Left cardiac atrium (tissue), 4 donors: ENCODE measurements at places on chromosomes 13 and 19. TPM values are rescaled to one million over a fixed set of nuclear protein-coding genes. Genes with fewer than 3 reads are reported as not detected.
A peak's percentile ranks its signal among the peaks of the same experiment; 100 is the strongest.

Gene SERPINE3
- total RNA-seq = not detected

- no peak for DNase-seq
These were observed 13.2 kb upstream of the FBXO27 start for GRCh38 chr19:39045506-39045905.

DNA sequence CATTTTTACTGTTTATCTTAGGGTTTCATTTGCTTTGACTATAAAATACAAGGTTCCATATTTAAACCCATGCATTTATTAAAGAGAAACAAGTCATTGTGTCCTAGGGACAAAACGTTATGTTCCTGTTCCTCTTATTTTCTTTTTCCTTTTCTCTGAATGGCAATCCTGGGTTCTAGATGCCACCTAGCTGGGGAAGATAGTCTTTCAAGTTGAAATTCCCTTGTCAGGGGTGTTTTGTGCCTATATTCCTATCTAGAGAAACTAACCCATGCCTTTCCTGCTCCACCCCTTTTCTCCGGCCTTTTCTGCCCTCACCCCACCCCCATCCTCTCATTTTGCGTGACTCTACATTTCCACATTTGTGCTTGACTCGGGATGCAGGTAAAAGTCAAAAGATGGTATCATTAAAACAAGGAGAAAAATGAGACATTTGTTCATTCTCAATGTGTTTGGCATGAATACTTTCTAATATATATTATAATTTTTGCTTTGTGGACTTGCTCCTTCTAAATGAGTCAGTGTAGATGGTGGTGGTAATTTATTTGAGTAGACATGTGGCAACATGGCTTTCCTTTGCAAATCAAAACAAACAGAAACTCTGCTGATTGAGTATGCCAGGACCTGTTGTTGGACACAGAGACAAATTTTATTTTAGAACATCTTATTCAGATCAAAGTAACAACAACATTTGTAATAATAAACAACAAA lies 26.8 kb upstream of the STARD13 start:
- no peak for DNase-seq

GRCh38 chr13:30837227-30838159 lies 68.6 kb upstream of the MEDAG start:
- DNase-seq = no peak

DNA sequence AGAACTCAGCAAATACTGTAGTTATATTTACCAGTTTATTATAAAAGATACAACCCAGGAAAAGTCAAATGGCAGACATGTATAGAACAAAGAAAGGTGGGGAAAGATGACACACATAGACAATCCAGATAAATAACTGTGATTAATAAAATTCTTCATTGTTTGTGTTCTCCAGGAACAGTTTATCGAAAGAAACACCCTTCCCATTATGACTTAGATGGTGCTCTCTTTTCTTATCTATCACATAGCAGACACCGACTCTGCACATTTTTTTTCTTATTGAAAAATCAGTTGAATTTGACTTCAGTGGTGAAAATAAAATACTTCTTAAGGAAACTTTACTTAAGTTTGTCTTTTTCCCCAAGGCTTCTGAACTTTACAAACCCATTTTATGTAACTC lies 6.2 kb downstream of the ZNF708 start:
- DNase-seq = no peak

DNA sequence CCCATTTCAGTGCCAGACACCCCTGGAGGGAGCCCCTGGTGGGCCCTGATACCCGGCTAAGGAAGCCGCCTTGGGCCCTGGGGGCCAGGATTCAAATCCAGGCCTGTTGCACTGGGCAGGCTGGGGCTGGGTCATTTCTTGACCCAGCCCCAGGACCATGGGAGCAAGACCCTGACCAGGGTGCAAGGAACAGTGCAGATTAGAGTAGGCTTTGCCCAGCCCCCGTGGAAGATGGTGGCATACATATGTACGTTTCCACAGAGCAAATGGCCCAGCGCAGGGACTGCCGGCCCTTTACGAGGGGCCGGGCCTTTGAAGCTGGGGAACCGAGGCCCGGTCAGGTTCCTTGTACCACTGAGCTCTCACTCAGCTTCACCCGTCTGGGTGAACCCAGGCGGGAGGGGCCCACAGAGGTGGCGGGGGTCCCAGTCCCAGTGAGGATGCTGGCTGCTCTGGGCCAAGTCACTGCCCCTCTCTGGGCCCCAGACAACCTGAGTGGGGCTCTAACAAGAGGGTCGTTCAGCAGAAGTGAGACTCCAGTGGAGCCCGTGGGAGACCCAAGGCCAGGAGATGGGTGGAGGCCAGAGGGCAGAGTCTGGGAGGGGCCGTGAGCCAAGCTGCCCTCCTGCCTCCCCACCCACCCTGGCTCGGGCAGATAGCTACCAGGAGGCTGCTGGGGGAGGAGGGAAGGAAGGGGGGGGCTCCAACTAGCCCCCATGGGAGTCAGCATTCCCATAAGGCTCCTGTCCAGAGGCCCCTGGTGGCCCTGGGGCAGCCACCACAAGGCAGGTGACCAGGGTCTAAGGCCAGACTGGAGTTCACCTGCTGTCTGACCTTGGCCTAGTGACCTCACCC lies 2.7 kb downstream of the MKNK2 start:
- no peak for DNase-seq

DNA sequence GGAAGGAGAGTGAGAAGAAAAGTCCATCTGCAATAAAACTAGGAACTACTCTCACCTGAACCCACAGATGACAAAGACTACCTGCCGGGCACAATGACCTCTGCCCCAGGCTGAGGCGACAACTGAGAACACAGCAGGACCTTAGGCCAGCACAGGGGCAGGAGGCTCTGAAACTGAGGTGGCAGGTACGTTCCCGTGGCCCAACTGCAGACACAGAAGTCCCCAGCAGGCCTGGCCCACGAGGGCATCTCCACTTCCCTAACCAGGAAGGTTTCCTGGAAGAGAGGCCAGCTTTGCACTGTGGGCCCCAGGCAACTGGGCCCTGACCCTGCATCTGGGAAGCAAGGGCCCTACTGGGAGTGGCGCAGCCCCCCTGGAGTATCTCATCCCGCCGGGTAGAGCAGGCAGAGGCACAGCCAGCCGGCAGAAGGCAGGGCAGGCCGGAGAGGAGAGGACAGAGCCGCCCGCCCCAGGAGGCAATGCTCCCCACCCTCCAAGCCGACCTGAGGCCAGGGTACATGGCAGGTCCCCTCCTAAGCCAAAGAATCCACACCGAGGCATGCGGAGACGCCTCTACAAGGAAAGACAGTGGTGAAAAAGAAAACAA lies 32.7 kb downstream of the STK24 start:
- DNase-seq = no peak

Gene ZNF470
- 3.4 TPM for total RNA-seq

DNA sequence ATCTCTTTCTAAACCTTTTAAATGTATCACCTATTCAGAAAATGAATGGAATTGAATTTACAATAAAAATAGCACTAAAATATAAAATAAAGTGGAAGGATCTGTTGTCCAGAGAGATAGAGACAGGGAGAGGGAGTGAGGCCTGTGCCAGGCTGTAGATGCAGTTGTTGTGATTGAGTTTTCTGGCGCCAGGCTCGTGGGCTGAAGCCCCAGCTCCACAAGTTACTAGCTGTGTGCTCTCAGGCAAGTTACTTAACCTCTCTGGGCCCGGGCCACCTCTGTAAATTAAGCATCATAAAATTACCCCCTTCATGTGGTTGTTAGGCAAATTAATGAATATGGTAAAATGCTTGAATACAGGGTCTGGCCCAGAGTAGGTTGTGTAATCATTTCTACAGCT lies 52.3 kb upstream of the USP29 start:
- no peak for DNase-seq

GRCh38 chr13:39224671-39225240 lies 186.5 kb downstream of the NHLRC3 start:
- DNase-seq = no peak

DNA sequence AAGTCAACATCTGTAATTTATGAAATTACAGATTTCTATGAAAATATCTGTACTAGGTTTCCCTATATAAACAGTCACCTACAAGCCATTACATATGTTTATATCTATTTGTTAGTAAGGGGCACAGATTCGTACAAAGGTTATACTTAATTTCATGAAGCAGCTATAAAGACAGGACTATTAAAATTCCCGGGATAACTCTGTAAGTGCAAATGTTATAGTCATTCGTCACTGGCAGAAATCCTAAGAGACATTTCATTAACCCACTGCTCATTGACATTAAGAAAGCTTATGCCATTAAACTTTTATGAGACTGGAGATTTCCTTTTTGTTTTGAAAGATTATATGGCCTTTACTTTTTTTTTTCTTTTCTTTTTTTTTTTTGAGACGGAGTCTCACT lies 122.9 kb downstream of the MYO16 start:
- DNase-seq = no peak

DNA sequence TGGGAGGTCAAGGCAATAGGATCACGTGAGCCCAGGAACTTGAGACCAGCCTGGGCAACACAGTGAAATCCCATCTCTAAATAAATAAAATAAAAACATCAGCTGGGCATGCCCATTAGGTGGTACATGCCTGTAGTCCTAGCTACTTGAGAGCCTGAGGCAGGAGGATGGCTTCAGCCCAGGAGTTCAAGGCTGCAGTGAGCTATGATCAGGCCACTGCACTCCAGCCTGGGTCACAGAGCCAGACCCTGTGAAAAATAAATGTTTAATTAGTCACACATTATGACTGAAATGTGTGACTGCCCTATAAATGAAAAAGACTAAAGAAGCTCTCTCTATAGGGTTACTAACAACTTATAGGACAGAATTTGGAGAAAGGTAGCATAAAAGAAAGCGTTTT lies 37.7 kb downstream of the USP12 start:
- no peak for DNase-seq

- no peak for DNase-seq
These were observed 3.5 kb downstream of the FOSB start for GRCh38 chr19:45471111-45471930.

DNA sequence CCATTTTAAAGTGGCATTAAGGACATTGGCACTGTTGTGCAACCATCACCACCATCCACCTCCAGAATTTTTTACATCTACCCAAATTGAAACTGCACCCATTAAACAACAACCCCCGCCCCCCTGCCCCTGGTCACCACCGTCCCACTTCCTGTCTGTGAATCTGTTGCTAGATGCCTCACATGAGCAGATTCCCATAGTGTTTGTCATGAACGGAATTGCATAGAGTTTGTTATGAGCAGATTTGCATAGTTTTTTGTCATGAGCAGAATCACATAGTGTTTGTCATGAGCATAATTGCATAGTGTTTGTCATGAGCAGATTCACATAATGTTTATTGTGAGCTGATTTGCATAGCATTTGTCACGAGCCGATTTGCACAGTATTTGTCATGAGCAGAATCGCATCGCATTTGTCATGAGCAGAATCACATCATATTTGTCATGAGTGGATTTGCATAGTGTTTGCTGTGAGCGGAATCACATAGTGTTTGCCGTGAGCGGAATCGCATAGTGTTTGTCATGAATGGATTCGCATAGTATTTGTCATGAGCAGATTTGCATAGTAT lies 54.0 kb upstream of the GTF3A start:
- DNase-seq = no peak

- peak; percentile 92 for DNase-seq
These were observed 1.3 kb downstream of the IRF3 start for GRCh38 chr19:49664171-49665035.

Gene APC2
- total RNA-seq = 0.21 TPM

- peak; percentile 88 for DNase-seq
These were observed 610 bp downstream of the RABAC1 start for GRCh38 chr19:41958367-41959055.

Gene ZNF443
- total RNA-seq = 2.8 TPM

Gene PSENEN
- 41.7 TPM for total RNA-seq

- DNase-seq = no peak
These were observed 212.5 kb upstream of the SOX1 start for GRCh38 chr13:111854403-111854802.

DNA sequence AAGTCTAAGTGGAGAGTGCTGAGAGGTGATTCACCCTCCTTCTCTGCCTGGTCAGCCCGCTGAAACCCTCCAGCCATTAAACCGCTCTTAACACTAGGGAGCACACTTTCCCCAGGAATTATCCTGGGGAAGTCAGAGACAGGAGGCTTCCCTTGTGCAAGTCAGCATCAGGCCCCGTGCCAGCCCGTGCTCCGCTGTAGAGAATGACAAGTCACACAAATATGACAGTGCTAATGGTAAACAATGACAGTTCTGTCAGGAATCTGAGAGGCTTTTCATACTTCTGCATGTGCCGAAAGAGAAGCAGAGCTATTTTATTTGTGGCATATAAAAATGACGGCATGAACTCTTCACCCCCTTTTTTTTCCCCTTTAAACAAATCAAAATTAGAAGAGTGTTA lies 816.9 kb upstream of the SLC10A2 start:
- DNase-seq = peak; percentile 86

Gene HPN
- total RNA-seq = 7.2 TPM

Gene ZBTB45
- 11.7 TPM for total RNA-seq

DNA sequence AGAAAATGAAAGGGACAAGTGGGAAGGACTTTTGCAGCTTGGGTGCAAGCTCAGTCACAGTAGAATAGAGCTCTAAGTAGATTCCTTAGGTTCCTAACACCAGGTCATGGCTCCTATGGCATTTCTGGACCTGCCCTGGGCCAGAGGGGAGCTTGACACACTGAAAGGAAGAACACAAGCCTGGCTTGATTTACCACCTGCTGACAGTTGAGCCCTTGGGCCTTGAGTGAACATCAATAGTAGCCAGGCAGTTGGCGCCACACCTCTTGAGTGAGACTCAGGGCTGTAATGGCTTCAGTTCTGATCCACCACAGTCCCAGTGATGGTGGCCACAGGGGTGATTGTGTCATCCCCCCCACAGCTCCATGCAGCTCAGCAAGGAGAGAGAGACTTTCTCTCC lies 221.9 kb upstream of the PCDH17 start:
- no peak for DNase-seq

DNA sequence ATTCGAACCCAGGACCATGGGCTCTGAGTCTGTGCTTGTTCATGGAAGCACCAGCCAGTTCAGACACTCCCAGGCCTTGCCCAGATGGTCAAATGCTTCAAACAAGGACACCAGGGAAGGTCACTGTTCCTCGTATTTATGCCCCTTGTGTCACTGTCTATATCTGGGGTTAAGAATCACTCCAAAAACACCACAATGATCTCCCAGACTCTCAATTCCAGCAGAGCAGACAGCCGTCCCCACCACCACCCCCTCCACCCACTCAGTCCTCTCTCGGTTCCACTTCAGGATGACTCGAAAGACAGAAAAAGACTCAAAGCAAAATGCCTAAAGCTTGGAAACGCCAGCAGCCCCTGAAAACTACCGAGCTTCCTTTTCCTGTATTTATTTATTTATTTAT lies 79.0 kb downstream of the INSR start:
- DNase-seq = no peak

DNA sequence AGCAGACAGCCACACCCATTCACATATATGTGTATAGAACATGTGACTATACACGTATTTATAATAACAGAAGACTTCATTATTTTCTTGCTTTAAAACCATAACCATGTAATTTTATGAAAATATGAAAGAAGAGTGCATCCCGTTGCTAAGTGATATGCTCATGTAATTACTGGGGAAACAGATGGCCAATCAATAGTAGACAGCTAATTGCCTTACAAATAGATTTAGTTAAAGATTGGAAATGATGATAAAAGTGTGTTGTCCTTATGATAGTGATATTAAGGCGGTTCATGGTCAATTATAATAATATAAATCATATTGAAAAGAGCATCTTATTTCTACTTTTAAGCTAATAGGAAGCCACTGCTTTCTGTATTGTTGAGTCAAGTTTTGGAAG lies 95.9 kb downstream of the RFC3 start:
- DNase-seq = no peak
